ENCODE measurements at places on chromosomes 4 and X. TPM values are rescaled to one million over a fixed set of nuclear protein-coding genes. Genes with fewer than 3 reads are reported as not detected.

OTUD6A gene
- total RNA-seq = not detected

MAGEC3 gene
- not detected for total RNA-seq

EMD gene
- 109 TPM for total RNA-seq

SPP1 gene
- not detected for total RNA-seq

DCAF4L1 gene
- 0.25 TPM for total RNA-seq

SPATA4 gene
- total RNA-seq = not detected

RTL3 gene
- not detected for total RNA-seq

PHF8 gene
- total RNA-seq = 42.5 TPM

ATP10D gene
- total RNA-seq = 10.0 TPM
